ENCODE measurements at places on chromosomes 13 and 19. TPM values are rescaled to one million over a fixed set of nuclear protein-coding genes. Genes with fewer than 3 reads are reported as not detected.

GRCh38 chr19:31339411-31339810 is 9.8 kb downstream of the TSHZ3 start:
- no peak for DNase-seq

DNA sequence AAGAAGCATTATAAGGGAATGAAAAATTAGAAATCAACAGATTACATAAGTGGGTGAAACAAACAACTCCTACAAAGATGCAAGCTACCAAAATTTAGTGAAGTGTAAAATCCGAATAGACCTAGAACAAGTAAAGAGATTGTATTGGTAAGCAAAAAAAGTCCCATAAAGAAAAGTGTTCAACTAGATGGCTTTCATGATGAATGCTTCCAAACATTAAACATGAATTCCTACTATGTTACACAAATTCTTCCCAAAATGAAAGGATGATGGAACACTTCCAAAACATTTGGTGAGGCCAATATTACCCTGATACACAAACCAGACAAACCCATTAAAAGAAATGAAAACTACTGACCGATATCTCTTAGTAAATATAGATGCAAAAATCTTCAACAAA is 139.0 kb downstream of the GPC5 start:
- no peak for DNase-seq

DNA sequence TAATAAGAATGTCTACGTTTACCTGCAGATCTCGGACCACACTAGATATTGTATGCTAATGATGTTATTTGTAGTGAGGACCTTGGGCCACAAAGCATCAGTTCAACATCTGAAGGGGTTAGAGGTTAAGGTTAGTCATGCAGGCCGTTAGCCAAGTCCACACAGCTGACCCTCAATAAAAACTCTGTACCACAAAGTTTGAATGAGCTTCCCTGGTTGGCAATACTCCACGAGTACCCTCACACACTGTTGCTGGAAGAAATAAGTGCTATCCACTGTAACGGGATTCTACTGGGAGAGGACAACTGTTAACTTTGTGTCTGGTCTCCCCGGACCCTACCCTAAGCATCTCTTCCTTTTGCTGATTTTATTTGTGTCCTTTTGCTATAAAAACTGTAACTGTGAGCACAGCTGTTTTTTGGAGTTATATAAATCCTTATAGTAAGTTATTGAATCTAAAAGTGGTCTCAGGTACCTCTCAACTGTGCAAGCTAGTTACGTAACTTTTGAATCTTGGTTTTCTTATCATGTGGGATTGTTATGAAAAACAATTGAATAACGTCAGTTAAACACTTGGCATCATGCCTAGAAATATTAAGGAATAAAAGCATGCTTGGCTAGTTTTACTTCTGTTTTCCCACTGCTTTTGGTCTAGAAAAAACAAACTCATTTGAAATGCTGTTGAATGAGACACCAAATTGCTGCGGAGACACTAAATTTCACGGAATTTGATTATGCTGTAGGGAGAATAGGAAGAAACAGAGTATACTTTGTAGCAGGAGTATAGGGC is 181.5 kb downstream of the DNAJC3 start:
- peak; percentile 19 for DNase-seq

DNA sequence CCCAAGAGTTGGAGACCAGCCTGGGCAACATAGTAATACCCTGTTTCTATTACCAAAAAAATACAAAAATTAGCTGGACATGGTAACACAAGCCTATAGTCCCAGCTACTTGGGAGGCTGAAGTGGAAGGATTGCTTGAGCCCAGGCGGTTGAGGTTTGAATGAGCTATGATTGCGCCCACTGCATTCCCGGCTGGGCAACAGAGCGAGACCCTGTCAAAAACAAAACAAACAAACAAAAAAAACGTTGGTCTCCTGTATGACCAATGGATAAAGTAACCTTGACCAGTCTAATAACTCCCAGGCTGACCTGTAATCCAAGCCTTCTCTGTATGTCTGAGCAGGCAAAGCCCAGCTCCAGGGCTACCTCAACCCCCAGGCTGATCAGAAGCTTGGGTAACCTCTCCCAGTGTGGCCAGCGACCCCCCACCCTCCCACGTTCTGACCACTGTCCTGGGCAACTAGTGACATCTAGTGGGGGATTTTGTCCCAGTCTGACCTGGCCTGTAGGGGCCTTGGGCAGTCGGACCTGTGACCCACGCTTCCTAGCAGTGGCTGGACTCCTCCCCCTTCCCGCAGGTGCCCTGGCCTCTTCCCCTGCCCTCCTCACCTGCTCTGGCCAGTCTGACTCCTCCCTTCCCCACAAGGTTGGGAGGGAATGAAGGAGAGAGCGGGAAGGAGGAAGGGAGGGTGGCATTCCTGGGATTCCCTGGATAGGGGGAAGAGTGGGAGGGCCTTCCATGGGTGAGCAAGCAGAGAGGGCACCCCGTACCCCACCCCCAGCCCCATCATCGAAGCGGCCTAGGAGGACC is 1.0 kb upstream of the BCAM start:
- DNase-seq, result peak; percentile 67

Gene KIR2DL4
- total RNA-seq, result not detected

Gene ZNF791
- total RNA-seq, result 12.8 TPM

Gene POU2F2
- 0.17 TPM for total RNA-seq

Gene S1PR2
- 7.1 TPM for total RNA-seq

Gene KCNC3
- not detected for total RNA-seq

Gene PGLYRP2
- total RNA-seq, result 0.17 TPM

Data from M059J (cell line).